ENCODE measurements at places on chromosomes 5 and 9.

DNA sequence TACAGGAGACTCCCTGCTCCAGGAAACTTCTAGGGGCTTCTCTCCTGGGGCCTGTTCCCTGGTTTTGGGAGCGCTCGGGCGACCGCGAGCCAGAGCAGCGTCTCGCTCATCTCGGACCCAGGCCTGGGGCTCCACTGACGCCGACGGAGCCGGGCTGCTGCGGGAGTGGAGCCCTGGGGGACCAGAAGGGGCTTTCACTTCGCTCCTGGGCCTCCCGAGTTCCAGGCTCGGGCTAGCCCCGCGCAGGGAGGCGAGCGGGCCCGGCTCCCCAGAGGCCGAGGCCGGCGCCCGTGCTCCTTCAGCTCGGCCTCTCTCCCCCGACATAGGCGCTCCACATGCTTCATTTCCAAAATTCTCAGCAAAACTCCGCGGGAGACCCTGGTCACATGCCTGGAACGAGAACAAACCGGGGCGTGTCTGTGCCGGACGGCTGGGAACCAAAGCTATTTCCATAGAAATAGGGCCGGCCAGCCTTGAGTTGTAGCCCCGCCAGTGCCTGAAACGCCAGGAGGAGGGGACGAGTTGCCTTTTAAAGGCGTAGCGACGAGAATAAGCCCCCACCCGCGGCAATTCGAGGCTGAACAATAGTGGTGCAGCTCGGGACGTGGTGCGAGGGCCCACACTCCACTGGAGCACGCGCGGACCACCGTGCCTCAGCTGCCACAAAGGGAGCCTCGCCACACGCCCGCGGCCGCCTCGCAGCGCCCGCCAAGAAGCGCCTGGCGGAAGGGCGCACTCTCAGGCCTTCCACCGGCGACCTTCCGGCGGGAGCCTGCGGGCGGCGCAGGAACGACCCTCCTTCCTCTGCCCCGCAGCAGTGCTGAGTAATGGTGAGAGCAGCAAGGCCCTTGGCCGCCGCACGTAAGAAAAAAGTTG is 1.1 kb upstream of the G3BP1 start:
- peak; percentile 80 for DNase-seq

DNA sequence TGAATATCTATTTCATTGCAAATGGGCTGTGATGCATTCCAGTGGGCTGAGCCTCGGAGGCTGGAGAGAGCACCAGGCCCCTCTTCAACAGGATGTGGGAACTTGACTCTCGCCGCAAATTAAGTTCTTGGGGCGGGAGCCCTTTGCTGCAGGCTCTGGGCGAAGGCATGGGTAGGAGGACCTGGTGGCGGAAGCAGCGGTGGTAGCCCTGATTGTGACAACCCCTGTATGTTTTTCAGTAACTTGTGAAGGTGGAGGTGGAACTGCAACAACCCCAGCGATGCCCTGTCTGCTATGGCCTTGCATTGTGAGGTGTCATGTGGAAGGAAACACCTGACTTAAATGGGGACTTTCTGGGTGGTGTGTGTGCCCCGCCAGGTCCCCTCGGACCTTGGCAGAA is 9.4 kb downstream of the FYB1 start:
- no peak for DNase-seq

DNA sequence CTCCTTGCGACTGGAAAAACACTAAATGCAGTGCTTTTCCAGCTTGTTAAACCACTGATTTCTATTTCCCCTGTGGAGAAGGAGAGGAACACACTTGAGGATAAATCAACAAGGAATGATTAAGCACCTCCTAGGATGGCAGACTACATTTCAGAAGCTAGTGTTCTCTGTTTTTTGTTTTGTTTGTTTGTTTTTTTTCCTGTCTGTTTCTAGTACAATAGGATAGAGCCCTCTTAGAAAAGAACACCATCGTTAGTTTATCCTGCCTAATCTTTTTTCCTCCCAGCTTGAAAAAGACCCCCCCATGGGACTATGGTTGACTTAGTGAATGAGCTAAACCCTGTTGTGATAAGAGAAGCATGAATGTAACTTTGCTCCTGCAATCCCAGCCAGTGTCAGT is 3.9 kb upstream of the TAL2 start:
- no peak for DNase-seq

GRCh38 chr9:96163712-96164111 is 138.3 kb downstream of the HSD17B3 start:
- DNase-seq = peak; percentile 59

DNA sequence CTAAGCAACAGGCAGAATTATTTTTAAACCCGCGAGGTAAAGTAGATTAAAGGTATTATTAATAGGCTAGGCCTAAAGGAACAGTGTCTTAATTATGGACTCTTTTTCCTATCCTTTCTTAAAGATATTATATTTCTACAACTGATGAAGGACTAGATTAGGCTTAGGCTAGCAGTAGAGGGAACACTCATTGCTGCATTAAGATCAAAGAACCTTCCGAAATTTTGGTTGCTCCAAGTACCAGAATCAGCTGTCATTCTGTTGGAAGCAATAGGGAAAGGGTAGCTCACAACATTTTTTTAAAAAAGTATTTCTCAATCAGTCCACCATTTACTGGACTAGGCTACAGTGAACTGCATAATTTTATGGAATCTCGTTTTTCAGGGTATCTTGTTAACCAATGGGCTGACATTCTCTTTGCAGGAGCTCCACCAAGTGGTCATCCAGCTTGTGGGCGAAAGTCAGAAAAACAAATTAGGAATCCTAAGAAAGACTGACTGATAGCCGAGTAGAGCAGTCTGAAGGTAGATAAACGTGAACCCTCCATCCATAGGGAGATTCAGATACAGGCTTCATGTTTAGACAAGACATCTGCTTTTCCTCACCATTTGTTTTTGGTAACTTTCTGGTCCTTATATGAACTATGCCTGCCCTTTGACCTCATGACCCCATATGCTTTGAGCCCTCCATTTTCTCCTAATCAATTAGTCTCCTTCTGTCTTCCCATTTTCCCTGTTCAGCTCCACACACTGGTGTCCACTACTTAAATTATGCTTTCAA is 103.6 kb upstream of the CHD1 start:
- DNase-seq = peak; percentile 64

- no peak for DNase-seq
Measured at GRCh38 chr9:104810421-104811339, 46.8 kb downstream of the NIPSNAP3B start.

DNA sequence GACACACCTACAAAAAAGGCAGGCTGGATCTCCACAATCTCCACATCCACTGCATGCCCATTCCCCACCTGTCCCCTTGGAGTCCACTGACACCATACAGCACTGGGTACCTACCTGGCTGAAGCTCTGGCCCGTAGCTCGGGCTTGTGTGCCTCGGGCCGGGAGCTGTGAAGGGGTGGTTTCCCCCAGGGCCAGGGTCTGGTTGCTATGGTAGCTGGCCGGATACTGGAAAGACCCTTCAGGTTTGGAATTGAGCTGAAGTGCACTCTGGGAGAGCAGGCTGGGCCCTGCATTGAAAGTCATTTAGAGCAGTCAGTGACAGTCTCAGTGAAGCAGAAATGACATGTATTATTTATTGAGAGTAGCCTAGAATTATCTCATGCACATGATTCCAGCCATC is 507.3 kb downstream of the CTNND2 start:
- no peak for DNase-seq

GRCh38 chr9:3698531-3698930 is 172.7 kb upstream of the RFX3 start:
- DNase-seq = no peak

DNA sequence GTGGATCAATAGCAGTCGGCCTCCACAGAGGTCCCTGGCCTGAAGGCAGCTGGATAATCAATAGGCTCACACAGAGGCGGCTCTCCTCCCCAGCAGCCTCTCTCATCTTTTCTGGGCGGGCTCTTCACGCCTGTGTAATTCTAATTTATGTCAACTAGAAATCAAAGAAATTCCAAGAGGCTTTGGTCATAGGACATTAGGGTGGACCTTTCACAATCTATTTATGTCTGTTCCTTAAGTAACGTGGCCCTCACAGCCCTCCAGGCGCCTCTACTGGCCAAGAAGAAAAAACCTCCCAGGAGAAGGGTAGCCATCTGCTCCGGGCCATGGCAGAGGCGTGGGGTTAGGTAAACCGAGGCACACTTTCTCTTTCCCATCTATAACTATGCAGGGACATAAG is 205.1 kb upstream of the EFNA5 start:
- DNase-seq = no peak

- peak; percentile 65 for DNase-seq
Measured at GRCh38 chr5:82023644-82024043, 51.8 kb downstream of the ATG10 start.

- DNase-seq = no peak
Measured at GRCh38 chr5:93302711-93303110, 278.3 kb downstream of the NR2F1-AS1 start.

DNA sequence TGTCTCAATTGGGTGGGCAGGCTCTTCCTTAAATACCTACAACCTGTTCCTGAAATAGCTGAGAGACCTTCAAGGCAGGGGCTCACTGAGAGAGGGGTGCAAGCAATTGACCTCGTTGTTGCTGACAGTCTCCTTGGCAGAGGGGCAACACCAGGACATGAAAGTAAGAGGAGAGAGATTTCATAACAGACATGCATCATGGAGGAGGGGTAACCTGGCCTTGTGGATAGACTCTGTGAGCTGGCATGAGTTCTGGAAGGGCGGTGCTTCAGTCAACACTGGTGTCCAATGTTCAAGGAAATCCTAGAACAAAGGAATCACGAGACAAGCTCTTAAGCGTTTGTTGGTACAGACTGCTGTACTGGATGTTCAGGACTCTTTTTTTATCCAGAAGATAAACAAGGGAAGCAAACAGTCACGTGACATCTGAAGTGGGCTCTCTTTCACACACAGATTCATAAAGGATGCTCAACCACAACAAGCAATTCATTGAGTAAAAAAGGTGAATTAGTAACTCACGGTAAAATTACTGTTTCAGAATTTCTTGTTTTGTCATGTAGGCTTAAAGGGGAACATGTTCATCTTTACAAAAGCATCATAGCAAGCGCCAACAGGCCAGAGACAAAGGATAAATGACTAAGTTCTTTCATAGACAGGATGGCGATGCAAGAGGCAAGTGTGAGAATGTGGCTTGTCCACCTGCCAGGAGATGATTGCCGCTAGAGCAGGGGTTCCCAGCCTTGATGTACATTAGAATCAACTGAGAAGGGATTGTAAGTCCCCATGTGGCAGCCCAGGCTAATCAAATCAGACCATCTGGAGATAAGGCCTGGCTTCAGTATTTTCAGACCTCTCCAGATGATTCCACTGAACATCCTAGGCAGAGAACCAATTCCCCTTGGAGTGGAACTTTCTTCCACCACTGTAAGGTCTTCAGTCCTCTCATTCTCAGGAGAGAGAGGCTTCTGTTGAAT is 20.7 kb downstream of the ANKRA2 start:
- DNase-seq = no peak

- no peak for DNase-seq
Measured at GRCh38 chr5:172278356-172278755, 5.2 kb downstream of the UBTD2 start.

- no peak for DNase-seq
Measured at GRCh38 chr5:168706655-168707069, 127.5 kb upstream of the PANK3 start.

- DNase-seq = no peak
Measured at GRCh38 chr9:124293718-124294506, 36.2 kb downstream of the NEK6 start.

- DNase-seq = no peak
Measured at GRCh38 chr5:112125903-112126302, 293.2 kb downstream of the EPB41L4A start.

DNA sequence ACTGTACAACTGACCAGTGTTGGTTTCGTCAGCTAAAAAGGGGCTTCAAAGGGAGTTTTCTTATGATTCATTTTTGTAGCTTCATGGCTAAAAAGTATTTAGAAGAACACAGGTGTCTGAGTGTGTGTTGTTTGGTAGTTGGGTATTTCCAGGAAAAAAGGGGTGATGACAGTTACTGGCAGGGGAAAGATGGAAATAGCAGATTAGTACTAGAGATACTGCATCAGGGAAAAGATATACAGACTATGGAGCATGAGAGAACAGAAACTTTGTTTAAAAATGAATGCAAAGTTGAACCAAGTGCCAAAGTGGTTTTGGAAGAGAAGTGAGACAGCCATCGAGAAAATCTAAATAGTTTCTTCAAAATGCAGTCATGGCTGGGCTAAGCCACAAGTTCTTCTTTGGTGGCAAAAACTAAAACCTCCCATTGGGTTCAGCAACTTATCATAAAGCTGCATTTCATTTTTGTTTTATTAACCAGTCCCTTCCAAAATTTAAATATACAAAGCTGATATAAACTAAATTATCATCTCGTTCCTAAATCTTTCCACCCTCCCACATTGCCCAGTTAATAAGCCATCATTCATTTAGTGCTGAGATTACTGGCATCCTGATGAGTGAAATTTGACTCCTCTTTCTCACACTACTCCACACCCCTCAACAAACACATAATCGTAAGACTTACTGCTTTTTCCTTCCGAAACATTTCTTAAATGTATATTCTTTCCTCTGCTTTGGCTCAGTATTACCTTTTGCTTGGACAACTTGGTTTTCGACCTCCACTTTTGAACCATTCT is 33.5 kb downstream of the ELL2 start:
- DNase-seq = no peak

- no peak for DNase-seq
Measured at GRCh38 chr5:107801061-107801460, 130.3 kb upstream of the EFNA5 start.

DNA sequence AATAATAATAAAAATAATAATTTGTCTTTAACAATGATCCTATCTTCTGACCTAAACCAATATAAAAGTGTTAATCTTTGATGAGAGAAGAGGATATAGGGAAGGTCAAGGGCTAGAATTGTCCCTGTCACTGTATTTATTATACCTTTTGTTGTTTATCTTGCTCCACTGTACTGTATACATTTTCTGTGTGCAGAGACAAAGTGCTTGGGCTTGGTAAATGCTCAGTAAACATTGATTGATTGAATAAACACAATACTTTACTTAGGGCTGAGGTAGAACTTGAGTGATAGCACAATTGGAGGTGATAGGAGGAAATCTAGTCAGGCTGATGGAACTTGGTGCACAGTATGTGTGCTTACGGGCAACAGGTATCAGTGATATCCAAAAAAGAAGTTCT is 161.2 kb downstream of the ARRDC3 start:
- no peak for DNase-seq

- DNase-seq = no peak
Measured at GRCh38 chr5:35443803-35444595, 173.7 kb upstream of the SPEF2 start.

- DNase-seq = no peak
Measured at GRCh38 chr9:87816036-87816435, 66.6 kb upstream of the SPATA31E1 start.

- DNase-seq = no peak
Measured at GRCh38 chr9:14822666-14823065, 87.6 kb downstream of the FREM1 start.

- DNase-seq = no peak
Measured at GRCh38 chr5:33490071-33490665, 49.4 kb downstream of the TARS1 start.

GRCh38 chr5:168329302-168329701 is 37.9 kb downstream of the WWC1 start:
- DNase-seq = no peak

GRCh38 chr5:76199336-76200318 is 116.4 kb downstream of the SV2C start:
- DNase-seq = no peak
